ENCODE measurements at places on chromosomes 16 and 17.

DNA sequence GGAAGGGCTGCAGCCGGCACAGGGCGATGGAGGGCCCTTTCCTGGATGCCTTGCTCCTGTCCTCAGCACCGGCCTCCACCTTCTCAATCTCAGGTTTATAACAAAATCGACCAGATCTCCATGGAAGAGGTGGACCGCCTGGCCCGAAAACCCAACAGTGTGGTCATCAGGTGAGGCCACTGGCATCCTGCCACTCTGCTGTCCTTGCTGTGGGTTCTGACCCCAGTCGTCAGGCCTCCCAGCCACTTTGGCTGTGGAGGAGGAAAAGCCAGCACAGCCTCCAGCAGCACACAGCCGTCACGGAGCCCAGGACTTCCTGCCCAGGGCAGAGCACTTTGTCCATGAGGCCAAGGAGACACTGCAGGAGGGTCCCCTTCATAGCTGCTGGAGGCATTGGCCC is 6.7 kb upstream of the MYO15A start:
- no peak for DNase-seq

- no peak for DNase-seq
Measured at GRCh38 chr17:49624896-49625295, 49.2 kb downstream of the NXPH3 start.

- no peak for DNase-seq
Measured at GRCh38 chr16:8826278-8826879, 28.7 kb downstream of the PMM2 start.

DNA sequence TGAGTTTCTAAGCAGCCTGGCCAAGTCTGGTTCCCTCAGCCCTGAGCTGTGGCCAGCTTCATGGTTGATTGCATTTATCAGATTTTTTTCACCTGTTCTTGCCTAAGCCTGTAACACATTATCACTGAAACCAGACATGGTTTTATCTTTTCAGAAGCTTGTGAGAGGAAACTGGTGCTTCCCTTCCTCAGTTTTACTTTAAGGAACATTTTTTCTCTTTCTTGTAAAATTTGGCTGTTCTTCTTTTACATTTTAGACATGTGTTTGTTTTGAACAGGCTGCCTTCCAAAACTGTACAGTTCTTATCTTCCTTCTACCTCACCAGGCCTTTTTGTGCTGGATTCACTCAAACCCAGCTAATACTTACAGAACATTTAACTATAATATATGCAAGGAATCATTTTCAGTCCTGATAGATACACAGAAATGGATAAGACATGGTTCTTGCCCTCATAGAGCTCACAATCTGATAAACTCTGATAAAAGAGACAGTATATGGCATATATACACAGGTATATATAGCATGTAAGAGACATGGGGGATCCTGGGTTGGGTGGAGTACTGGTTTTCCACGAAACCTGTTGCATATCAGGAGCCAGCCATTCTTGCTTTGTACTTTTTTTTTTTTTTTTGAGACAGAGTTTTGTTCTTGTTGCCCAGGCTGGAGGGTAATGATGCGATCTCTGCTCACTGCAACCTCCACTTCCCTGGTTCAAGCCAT is 44.5 kb downstream of the ZNRF1 start:
- DNase-seq, result no peak

DNA sequence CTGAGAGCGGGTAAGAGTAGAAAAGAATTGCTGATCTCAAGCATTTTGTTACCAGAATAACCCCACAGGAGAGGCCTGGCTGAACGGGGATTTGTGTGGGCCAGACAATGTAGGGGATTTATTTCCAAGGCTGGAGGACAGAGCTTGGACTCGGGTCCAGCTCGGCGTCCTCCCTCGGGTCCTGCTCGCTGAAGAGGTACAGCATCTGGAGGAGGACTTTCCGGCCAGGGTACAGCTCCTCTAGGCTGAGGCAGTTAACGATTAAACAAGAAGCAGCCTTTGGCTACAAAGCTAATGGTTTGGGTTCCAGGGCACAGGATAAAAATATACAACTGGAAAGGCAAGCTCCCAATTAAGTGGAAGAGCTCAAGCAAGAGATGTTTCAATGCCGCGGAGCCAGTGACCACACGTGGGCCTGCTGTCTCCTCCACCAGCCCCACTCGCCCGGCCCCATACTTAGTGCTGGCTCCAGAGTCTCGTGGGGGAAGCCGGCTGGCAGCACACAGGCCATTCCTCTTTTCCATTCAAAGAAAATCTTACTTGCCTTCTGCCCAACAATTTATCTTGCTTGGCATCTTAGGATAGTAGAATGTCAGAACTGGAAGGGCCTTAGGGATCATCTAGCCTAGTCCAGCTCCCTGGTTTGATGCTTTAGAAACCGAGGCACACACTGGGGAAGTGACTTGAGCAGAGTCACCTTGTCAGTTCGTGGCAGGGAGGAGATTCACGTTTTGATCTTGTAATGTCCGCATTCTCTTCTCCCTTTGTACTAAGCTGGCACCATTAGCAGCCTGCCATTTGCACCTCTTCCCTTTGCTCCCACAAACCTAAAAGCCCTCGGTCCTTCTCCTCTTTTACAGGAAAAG is 85.9 kb upstream of the TBX2 start:
- DNase-seq, result no peak
